HT-29 (cell line): ENCODE measurements at places on chromosomes 7 and 10.

GRCh38 chr7:27520815-27521790 is 141.6 kb downstream of the HIBADH start:
- DNase-seq: no peak

DNA sequence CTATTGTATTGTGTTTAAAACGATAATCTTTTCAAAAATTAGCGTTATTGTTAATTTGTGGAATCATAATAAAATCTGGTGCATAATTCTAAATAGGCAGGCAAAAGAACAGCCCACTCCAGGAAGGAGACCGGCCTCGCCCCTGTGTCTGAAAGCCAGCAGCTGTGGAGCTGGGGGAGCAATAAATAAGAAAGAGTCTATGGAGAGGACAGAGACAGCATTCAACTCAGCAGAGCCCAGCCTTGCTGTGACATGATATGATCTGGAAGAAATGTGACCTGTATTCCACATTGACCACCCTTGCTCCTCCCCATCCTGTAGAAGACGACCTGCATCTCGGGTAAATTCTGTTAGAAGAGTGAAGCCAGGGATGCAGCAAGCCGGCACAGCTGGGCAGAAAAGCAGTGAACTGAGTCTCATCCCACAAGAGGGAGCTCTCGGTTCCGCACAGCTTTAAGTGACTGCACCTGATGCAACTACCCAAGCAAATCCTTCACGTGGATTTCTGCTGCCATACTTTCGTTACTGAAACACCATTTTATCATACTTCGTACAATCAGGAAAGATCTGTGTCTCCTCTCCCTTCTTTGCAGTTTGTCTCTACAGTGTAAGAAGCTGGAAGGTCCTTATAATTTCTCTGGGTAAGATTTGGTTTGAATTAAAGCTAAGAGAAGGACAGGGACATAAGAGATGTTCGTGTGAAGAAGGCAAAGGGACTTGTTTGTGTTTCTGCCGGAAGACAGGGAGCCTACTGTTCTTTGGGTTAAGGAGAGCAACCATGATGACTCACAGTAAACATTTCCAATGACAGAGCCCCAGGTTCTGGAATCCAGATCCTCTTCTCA is 427.1 kb downstream of the GPAM start:
- DNase-seq: peak; percentile 70

- no peak for DNase-seq
These were observed 1.3 kb upstream of the GBX1 start for GRCh38 chr7:151168787-151169162.

DNA sequence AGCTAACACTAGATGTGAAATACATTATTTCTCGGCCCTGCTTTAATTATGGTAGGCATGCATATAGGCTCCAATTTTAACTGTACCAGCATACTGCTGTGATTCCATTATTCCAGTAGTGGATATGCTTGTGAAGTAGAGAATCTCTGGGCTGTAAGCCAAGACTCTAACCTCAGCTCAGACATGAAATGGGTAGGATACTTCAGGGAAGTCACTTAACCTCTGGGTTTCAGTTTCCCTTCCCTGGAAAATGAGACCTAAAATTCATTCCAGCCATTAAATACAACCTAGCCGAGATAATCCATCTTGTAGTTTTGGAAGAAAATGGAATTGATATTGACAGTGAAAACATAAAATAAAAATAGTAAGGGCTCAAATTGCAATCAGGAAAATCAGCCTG is 59.6 kb upstream of the TRIL start:
- no peak for DNase-seq

- no peak for DNase-seq
These were observed 59.8 kb upstream of the INHBA start for GRCh38 chr7:41762641-41763040.

- DNase-seq: no peak
These were observed 154.3 kb downstream of the SORCS3 start for GRCh38 chr10:104795411-104795810.

GRCh38 chr10:34768261-34768971 is 46.7 kb downstream of the PARD3 start:
- peak; percentile 55 for DNase-seq

GRCh38 chr10:78866731-78867554 is 201.8 kb upstream of the ZMIZ1 start:
- no peak for DNase-seq

GRCh38 chr10:79176052-79176501 is 107.3 kb downstream of the ZMIZ1 start:
- no peak for DNase-seq

GRCh38 chr7:158398750-158399149 is 188.9 kb downstream of the PTPRN2 start:
- no peak for DNase-seq

DNA sequence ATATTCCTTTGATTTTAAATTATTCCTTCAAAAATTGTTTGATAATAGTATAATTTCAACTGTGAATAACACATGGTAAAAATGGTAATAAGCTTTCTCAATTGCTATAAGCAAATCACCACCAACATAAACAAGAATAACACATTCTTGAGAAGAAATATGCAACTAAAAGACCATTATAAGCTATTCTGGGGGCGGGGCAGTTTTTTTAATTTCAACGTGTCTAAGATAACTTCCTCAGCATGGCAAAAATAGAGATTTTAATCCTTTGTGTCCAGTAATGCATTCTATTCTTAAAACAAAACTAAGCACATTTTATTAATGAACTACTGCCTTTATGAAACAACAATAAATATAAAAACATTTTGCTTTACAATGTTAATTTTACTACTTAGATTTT is 1.5 kb downstream of the DNAJC12 start:
- DNase-seq: no peak

GRCh38 chr10:66929375-66929774 is 3.5 kb downstream of the LRRTM3 start:
- DNase-seq: no peak

- DNase-seq: no peak
These were observed 576.0 kb upstream of the C7orf33 start for GRCh38 chr7:148014541-148014940.

GRCh38 chr7:17147409-17147808 is 151.0 kb upstream of the AHR start:
- DNase-seq: no peak

DNA sequence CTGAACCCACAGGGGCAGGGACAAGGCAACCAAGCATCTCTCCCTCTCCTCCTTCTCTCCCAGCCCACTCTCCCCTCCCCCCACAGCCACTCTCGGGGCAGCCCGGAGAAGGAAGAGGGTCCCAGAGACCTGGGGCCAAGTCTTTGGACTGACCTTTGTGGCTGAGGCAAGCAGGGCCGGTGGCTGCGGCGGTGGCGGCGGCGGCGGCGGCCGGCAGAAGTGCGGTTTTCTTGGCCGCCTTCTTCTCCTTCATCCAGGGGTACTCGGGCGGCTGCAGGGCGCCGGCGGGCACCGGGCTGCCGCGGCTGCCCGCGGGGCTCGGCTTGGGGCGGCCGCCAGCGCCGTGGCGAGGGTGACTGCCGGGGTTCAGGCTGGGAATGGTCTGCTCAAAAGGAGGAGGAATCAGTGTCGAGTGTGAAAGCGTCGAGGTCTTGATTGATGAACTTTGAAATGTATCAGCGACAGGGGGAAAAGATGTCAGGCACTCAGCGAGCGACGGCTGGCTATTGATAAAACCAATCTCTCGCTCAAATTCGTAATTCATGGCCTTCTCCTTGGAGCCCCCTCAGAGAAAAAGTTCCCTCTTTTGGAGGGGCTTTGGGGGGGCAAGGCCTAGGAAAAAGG is 414 bp downstream of the HOXA2 start:
- DNase-seq: no peak

DNA sequence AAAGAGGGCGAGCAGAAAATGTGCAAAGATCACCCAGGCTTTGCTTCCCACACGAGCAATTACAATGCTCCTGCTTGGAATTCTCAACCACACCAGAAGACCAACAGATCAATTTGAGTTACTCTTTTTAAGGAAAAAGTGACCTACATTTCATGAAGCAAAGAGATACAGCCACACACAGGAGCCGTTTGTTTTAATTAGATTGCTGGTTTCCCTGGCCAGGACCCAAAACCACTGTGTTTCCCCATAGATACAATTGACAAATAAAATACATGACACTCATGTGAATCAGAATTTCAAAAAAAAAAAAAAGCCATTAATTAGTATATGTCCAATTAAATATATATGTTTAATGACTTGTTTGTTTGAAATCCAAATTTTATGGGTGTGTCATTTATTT is 458.3 kb downstream of the PLXDC2 start:
- DNase-seq: no peak

DNA sequence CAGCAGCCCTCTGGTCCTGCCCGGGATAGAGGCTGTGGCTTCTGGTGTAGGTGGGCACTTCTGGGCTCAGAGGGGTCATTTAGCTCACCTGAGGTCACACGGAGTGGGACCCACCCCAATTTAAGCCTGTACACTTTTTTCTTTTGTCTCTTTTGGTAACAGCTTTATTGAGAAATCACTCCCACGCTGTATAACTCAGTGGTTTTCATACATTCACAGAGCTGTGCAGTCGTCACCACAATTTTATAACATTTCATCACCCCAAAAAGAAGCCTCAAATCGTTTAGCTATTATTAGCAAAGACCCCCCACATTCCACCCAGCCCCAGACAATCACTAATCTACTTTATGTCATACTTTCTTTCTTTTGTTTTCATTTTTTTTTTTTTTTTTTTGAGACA is 62.3 kb downstream of the LHPP start:
- no peak for DNase-seq

GRCh38 chr10:67098461-67098860 is 172.6 kb downstream of the LRRTM3 start:
- no peak for DNase-seq

GRCh38 chr10:8758029-8758428 is 703.5 kb downstream of the GATA3 start:
- DNase-seq: peak; percentile 21

DNA sequence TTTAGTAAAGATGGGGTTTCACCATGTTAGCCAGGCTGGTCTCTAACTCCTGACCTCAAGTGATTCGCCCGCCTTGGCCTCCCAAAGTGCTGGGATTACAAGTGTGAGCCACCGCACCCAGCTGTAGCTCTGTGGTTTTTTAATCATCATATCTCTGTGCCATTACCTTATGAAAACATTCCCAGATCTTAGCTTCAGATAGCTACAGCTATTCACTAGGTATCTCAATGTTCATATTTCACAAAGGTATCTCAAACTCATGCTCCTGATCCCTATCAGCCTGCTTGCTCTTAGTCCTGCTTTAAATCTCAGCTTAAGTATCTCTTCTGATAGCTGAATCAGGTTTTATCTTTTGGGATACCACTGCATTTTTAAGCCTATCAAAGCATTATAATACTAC is 74.8 kb downstream of the CDK13 start:
- DNase-seq: no peak

GRCh38 chr10:16854623-16855022 is 37.4 kb upstream of the RSU1 start:
- DNase-seq: peak; percentile 16

- DNase-seq: no peak
These were observed 169.6 kb downstream of the CCSER2 start for GRCh38 chr10:84497978-84498377.
